ENCODE measurements at places on chromosomes 4 and X.

- no peak for DNase-seq
Measured at GRCh38 chr4:108527723-108528122, 92.7 kb upstream of the RPL34 start.

- no peak for DNase-seq
Measured at GRCh38 chr4:49036528-49036927, 50.5 kb downstream of the CWH43 start.

DNA sequence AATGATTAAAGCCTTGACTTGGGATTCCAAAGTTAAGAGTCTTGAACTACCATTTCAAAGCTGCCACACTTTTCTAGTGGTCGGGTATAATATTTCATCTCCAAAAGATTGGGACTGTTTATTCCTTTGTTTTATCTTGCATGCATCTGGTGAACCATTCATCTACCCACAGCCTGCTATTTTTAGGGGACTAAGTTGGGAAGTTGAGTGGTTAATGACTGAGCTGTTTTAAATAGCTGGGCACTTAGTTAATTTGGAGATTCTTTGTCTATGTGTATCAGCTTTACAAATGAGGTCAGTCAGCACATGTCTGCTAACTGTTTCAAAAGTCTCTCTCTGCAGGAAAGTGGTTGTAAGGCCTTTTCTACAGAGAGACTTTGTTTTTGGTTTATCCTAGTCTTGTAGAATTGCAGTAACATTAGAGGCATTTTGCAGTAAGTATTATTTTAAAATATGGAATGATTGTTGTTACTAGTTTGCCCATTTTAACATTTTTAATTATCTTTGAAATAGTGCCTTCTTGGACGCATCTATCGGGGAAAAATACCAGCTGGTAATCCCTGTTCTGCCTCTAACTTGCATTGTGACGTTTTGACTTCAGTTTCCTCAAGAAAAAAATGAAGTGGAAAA, 8.2 kb downstream of the BMP2K start:
- DNase-seq, result no peak

- no peak for DNase-seq
Measured at GRCh38 chr4:6375620-6376295, 96.7 kb downstream of the PPP2R2C start.

- no peak for DNase-seq
Measured at GRCh38 chrX:22345884-22346283, 73.2 kb downstream of the CBLL2 start.

DNA sequence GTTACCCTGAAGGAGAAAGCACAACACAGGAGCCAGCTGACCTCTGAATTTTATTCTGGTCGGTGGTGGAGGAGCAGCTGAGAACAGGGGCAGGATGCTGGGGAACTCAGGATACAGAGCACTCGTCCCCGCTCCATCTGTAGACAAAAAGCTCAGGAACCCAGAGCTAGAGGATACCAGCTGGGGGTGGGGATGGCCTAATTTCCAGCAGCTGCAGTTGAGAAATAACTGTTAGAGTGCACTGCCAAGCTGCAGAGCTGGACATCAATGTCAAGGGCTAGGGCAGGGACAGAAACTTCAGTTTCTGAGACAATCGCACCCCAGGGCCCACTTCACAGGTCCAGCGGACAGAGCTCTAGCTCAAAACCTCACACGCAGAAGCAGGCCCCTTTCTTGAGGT, 122.1 kb upstream of the GUCY1A1 start:
- peak; percentile 14 for DNase-seq

GRCh38 chr4:47744253-47744652, 93.6 kb downstream of the CORIN start:
- no peak for DNase-seq

DNA sequence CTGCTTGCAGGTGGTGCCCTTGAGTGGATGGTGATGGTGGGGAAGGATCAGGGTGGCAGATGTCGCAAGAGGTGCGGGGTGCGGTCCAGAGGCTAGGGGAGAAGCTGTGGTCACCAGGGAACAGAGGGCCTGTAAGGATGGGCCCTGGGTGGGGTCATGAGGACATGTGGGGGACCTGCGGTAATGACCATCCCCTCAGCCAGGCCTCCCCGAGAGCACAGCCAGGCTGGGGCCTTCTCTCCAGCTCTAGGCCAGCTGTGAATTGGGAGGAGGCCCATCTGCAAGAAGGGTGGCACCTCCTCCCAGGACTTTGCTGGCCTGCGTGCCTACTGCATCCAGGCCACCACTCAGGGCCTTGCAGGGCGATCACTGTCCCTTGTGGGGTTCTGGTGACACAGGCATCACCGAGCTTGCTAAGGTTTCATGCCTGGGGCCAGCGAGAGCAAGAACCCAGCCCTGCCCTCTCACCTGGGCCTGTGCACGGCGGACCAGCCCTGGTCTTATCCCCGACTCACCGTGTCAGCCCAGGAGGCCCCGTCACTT, 34.1 kb upstream of the MXD4 start:
- no peak for DNase-seq

- DNase-seq, result no peak
Measured at GRCh38 chrX:69993494-69993893, 56.2 kb downstream of the AWAT2 start.

- no peak for DNase-seq
Measured at GRCh38 chr4:108890484-108890881, 127.6 kb upstream of the ETNPPL start.

GRCh38 chr4:123325241-123325681, 71.3 kb upstream of the SPRY1 start:
- DNase-seq, result no peak

DNA sequence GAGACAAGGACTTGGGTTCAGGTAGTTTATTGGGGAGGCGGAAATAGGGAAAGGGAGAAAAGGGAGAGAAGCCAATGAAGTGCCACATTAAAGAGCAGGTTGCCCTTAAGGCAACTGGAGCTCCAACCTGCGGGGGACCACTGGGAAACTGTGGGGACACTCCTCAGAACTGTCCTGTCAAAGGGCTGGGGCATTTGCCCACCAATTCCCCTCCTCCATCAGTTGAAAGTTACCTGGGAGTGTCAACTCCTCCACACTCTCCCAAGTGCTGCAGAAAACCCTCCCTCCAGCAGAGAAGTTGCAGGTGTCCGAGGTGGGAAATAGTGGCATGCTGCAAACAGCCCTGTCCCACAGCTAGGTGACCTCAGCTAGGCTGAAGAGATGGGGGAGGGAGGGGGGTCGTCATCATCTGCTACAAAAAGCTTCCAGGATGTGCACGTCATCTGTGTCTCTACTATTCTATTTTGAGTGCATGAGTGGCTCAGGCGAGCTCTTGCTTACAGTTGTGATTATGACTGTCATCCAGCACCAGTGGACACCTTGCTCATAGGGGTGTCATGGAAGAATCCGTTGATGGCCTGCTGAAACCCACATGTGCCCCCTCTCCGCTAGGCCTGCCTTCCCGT, 41.5 kb upstream of the XPNPEP2 start:
- no peak for DNase-seq

GRCh38 chr4:6676722-6677558, 16.7 kb upstream of the S100P start:
- DNase-seq, result no peak

DNA sequence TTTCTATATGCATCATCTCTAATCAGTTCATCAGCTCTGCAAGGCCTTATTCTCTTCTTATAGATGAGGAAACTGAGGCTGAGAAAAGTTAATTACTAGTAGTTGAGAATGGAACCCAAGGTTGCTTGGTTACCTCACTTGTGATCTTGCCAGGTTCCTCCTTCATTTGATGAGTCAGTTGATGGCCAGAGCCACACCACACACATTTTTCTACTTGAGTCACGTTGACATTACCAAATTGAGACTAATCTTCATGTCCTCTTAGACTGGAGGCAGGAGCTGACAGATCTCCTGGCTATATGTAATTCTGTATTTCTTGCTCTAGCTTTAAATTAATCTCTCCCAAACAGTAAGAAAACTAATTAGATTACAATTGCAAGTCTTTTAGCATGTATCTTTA, 428.4 kb downstream of the AFF2 start:
- no peak for DNase-seq

- peak; percentile 25 for DNase-seq
Measured at GRCh38 chr4:73662709-73663546, 42.7 kb upstream of the RASSF6 start.

DNA sequence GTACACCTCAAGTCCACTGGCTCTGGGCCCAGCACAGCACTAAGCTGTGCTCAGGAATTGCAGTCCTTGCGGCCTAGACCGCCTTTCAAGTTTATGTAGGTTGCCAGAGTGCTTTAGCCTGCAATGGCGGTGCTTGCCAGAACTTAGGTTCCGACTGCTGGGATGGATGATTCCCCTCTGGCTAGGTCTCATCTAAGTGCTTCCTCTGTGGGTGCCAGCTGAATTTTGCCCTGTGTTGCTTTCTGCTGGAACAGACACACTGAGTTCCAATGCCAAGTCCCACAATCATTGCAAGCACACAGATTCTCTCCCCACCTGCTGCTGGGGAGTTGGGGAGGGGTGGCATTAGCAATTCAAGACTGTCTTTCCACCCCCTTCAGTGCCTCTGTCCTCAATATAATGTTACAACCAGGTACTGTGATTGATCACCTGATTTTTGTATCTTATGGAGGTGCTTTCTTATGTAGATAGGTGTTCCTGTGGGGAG, 129.5 kb downstream of the GRID2 start:
- DNase-seq, result no peak

GRCh38 chr4:140116442-140117104, 37.4 kb downstream of the MAML3 start:
- DNase-seq, result no peak

DNA sequence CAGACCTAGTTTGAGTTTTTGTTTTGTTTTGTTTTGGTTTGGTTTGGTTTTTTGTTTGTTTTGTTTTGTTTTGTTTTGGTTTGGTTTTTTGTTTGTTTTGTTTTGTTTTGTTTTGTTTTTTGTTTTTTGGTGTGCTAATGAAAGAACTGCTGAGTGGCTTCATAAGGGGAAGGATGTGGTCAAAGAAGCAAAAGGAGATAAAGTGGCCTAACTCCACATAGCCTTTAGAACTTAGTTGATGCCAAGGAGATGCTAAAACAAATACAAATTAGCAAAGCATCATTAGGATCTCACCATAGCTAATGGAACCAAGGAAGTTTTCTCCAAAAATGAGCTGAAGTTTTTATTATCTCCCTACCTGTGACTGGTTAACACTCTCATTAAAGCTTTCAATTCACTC, 44.6 kb upstream of the TMEM164 start:
- no peak for DNase-seq

GRCh38 chr4:67928546-67928945, 34.7 kb downstream of the TMPRSS11A start:
- DNase-seq, result no peak

DNA sequence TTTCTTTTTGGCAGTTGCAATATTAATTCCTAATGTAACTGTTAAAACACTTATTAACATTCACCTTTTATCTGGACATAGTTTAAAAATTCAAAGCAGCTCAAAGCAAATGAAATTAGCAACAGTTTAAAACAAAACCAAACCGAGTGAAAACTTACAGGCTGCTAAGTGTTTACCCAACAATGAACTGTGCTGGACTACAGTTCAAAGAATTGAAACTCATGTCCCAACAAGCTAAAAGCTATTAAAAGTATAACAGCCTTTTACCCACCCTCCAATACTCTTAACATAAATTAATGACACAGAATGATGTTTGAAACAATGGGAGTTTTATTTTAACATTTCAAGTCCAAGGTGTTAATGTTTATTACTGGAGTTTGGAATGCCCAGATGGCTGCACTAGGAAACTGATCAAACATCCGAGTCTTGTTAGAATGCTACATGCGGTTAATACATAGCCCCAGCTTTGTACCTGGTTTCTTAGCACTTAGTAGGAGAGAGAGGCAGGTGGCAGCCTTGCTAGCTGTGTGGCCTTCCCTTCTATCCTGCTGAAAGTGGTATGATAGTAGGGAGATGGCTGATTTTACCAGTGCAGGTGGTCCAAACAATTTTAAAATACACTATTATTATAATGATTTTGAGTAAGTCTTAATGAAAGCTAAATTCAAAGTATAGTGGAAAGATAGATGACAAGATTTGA, 21.1 kb upstream of the FRYL start:
- no peak for DNase-seq
